Amniotic epithelial cell (primary cell): ENCODE measurements at places on chromosomes 7 and 10.

- peak; percentile 63 for DNase-seq
Measured at GRCh38 chr7:55307123-55307916, 57.8 kb upstream of the LANCL2 start.

DNA sequence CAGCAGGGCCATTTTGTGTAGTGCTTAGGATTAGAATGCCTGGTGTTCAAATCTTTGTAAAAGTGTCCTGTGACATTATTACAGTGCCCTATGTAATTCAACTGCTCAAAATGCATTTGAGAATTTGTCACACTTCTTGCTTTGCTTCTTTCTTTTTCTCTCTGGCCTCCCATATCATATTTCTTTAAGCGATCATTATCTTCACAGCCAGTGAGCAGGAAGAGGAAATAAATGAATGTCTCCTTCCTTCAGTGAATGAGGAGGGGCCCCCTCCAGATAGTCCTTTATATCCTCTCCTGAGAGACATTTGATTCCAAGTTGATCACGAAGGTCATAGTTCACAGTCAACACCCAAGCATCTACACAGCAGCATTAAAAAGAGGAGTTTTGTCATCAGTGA, 425.1 kb upstream of the NPVF start:
- no peak for DNase-seq

DNA sequence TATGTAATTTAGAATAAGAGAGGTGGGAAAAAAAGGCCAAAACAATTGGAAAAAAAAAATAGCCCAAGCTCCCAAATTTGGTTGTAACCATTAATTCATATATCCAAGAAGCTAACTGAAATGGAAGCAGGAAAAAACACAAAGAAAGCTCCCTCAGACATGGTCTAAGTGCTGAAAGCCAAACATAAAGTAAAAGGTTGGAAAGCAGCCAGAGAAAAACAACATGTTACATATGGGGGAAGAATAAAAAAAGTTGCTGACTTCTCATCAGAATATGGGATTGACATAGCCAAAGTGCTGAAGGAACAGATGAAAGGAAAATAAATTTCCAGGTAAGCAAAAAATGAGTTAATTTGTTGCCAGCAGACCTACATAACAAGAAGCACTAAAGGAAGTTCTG, 40.3 kb downstream of the PDZD8 start:
- no peak for DNase-seq

DNA sequence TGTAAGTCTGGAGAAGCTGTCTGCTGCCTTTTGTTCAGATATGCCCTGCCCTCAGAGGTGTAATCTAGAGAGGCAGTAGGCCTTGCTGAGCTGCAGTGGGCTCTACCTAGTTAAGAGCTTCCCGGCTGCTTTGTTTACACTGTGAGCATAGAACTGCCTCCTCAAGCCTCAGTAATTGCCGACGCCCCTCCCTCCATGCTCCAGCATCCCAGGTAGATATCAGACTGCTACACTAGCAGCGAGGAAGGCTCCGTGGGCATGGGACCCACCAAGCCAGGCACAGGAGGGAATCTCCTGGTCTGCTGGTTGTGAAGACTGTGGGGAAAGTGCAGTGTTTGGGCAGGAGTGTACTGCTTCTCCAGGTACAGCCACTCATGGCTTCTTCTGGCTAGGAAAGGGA, 26.4 kb upstream of the CXCL12 start:
- no peak for DNase-seq

DNA sequence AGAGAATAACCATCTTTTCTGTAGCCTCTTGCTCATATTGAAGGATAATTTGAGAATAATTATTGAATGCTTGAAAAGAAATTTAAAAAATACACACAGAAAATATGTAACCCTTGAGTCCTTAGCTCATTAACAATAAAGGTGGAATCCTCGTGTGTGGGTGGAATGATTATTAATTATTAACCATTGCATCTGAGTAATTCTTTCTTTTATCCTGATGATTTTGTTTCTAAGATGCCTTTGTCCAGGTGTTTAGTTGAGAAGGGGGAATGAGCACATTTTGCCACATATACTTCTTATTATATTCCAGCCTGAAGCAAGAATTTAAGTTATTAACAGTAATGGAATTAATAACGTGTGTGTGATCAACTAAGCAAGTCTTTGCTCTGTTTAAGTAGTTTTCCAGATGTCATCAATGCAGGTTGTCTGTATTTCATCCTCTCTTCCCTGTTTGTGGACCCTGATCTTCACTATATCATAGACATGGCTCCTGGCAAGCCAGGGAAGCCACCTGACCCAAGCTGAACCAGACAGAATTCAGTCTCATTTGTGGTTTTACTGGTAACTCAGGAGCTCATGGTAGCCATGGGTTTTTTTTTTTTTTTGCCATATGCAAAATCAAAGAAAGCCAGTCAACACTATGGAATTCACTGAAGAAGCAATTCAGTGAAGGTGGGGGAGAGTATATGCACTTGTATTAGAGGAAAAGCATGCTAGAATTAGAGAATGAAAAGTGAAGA, 144.3 kb downstream of the KIF20B start:
- peak; percentile 58 for DNase-seq

DNA sequence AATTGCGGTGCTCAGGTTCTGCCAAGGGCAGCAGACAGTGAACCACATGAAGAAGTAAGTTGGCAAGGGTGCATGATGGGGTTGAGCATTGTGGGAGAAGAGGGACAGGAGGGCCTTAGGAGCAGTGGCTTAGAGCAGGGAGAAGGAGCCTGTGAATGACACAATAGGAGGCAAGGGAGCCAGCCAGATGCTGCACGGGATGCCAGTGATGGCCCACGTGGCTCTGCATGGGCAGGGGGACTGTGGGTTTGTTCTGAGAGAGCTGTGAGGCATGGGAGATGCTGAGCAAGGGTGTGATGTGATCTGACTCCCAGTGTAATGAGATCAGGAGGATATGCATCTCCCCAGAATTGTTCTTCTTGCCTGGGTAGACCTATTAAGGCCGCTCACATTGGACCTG, 60.9 kb downstream of the C10orf90 start:
- DNase-seq, result no peak

- peak; percentile 79 for DNase-seq
Measured at GRCh38 chr7:30225863-30226613, 58.4 kb upstream of the ZNRF2 start.

DNA sequence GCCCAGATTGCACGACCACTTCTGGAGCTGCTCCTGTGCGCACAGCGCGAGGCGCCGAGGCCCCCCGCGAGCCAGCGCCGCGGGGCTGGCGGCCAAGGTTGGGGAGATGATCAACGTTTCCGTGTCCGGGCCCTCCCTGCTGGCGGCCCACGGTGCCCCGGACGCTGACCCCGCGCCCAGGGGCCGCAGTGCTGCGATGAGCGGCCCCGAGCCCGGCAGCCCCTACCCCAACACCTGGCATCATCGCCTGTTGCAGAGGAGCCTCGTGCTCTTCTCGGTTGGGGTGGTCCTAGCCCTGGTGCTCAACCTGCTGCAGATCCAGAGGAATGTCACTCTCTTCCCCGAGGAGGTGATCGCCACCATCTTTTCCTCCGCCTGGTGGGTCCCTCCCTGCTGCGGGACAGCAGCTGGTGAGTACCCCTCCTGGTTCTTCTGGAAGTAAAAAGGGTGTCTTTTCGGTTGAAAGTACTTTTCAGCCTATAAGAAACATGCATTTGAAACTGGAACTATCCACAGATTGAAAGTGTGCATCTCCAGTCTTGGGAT, 683 bp downstream of the INSIG1 start:
- no peak for DNase-seq

DNA sequence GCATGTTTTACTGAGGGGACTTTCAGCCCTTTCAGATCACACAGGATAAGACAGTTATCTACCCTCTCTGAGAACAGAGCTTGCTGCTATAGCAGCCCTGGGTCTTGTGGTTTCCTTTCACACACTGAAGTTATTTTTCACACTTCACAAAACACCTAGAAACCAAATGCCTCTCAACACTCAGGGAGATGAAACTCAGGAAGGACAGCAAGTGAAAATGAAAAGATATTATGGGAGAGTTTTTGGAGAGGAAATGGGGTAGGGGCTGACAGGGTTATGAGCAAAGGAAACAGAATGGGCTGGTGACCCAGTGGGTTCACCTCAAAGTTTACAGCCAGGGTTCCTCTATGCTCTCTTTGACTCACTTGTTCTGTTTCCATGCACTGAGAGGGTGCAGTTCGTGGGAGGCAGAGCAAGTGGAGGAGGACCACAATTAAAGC, 17.0 kb upstream of the GIMAP2 start:
- no peak for DNase-seq

DNA sequence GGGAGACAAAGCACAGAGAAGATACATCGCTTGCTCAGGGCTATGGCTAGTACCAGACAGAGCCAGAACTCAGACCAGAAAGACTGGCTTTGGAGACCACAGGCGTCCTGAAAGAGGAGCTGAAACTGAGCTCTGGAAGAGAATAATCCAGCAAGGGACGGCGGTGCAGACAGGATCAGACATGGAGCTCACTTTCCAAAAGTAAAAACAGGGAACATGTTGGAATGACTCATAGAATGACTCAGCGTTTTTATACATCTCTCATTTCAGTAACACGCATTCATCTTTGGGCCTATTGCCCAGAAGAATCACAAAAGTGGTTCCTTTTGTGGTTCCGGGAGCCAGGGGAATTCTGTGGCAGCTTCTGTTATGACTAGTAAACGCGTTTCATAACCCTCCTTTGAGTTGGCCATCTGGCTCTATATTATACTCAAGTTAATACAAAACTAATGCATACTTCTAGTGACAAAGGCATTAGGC, 37.2 kb downstream of the PLEKHS1 start:
- peak; percentile 88 for DNase-seq

- DNase-seq, result no peak
Measured at GRCh38 chr7:127847641-127848040, 183.6 kb downstream of the LRRC4 start.

GRCh38 chr7:28470344-28470743, 58.0 kb downstream of the CREB5 start:
- no peak for DNase-seq

DNA sequence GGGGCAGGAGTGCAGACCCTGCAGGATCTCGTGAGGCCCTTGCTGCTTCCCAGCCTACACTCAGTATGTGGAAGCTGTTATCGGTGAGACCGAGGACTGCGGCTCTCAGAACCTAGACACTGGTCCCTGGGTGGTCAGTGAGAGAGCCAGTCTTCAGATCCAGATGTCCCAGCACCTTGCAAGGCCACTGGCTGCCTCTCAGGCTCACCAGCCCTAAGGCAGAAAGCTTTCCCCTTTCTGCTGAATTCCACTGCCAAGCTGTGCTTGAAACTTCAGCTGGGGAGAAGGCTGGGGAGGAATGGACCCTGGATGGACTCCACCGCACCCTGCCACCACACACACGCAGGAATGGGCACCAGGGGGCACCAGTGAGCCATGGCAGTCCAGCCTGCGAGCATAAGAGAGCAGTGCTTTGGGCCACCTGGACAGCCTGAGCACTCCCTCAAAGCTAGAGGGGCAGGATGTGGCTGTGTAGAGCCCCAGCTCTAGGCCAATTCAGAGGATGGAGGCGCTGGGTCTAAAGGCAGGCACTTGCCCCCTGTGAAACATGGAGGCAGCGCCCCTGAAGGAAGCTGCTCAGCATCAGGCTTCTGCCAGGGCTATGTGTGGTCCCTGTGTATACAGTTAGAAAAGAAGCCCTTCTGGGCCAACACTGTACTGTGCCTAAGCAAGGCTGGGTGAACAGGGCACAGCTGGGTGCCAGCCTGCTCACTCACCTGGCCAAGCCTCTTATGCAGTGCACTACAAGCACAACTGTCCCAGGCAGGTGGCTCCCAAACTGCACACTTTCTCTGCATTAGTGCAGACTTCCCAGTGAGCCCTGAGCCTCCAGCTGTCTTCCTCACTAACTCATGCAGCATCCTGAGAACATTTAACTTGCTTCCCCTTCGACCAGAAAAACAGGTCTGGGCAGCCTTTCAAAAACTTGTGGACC, 21.6 kb downstream of the TMEM72 start:
- DNase-seq, result peak; percentile 63

DNA sequence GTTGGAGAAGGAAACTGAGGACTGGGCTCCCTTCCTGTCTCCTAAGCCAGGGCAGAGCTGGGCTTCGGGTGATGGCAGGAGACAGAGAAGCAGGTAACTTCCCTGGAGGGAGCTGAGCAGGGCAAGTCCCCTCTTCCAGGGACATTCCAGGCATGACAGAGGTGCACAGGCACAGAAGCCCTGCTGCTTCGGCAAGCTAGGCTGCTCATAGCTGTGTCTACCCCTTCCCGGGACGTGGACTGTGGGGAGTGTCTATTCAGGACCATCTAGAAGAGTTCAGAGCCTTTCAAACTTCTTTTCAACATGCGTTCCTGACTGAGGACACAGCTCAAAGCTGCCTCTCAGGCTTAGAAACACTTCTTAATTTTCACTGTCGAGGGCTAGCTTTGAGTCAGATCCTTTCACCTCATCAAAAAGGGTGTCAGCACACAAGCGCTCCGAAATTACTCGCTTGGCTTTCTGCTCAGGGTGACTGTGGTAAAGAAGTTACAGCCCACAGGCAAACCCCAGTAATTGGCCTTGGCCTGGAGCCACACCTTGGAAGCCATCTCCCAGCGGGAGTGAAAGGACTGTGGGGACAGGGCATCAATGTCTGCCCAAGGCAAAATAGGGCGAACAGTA, 63.7 kb upstream of the STEAP1B start:
- DNase-seq, result no peak

DNA sequence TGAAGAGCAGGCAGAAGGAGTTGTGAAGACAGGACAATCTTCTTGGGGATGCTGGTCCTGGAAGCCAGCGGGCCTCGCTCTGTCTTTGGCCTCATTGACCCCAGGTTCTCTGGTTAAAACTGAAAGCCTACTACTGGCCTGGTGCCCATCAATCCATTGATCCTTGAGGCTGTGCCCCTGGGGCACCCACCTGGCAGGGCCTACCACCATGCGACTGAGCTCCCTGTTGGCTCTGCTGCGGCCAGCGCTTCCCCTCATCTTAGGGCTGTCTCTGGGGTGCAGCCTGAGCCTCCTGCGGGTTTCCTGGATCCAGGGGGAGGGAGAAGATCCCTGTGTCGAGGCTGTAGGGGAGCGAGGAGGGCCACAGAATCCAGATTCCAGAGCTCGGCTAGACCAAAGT, 1.5 kb downstream of the CHPF2 start:
- no peak for DNase-seq

GRCh38 chr7:130877236-130877990, 143.4 kb upstream of the KLF14 start:
- DNase-seq, result no peak

DNA sequence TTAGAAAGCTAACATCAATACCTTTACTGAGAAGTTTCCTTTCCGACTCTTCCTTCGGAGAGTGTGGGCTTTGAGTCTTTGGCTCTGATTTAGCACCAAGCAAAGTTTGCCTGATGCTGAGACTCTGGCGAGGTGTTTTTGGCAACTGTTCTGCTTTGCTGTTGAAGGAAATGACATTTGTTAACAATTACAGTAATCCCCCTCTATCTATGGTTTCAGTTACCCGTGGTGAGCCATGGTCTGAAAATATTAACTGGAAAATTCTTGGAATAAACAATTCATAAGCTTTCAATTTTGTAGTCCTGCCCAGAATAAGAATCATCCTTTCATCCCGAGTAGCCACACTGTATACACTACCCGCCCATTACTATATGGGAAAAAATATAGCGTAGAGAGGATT, 126.3 kb downstream of the ARHGAP21 start:
- DNase-seq, result no peak
